Bone marrow (tissue), 2 donors: ENCODE measurements at places on chromosomes 6 and 20.
A peak's percentile ranks its signal among the peaks of the same experiment; 100 is the strongest.

GRCh38 chr20:2760297-2760951, 40.0 kb downstream of the CPXM1 start:
- no peak for DNase-seq

DNA sequence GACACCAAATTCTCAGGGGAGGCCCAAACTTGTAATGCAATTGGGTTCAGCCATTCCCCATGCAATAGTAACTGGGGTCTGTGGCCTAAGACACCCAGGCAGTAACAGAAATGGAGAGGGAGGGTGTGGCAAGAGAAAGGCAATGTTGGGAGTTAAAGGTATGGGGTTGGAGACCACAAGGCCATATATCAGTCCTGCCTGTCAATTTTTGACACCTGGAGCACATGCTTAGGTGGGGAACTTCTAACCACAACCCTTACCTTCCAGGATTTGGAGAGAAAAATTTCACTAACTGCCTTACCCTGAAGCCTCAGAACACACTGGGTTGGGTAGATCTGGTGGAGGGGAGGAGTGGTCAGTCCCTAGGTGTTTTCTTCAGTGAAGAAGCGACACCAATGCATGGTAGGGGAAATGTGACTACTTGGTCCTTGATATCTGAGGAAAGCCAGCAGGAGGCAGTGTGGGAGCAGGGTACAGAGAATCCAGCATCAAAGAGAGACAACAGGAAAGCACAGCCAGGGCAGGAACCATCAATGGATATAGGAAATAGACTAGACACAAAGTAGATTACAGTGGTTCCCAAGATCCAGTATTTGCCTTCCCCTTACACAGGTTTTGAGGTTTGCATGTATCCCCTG, 6.8 kb upstream of the USP49 start:
- no peak for DNase-seq

DNA sequence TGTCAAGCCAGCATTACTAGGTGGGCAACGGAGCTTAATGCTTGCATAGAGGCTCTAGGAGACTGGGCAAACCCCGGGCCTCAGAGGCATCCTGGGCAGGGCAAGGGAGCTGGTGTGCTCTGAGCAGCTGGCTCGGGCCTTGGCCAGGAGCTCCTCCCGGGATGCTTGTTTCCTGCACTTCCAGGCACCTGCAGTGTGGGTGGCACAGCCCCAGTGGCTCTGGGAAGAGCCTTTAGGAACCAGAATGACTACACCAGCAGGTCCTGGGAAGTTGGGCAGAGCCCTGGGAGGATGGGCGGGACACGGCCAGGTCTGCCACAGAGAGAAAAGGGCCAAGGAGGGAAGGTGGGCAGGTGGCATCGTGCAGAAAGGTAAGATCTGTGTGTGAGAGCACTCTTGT, 80.4 kb upstream of the CD93 start:
- DNase-seq, result no peak

DNA sequence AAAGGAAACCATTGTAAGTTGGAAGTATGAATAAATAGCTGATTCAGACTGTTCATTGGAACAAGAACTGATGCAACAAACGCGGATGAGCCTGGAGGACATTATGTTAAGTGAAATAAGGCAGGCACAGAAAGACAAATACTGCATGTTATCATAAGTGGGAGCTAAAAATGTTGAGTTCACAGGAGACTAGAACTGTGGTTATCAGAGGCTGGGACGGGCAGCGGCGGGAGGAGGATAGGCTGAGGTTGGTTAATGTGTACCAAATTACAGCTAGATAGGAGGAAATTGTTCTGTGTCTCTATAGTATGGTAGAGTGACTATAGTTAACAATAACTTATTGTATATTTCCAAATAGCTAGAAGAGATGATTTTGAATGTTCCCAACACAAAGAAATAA, 40.8 kb downstream of the FAM229B start:
- DNase-seq, result no peak

GRCh38 chr20:24781418-24781980, 167.6 kb upstream of the CST7 start:
- no peak for DNase-seq

DNA sequence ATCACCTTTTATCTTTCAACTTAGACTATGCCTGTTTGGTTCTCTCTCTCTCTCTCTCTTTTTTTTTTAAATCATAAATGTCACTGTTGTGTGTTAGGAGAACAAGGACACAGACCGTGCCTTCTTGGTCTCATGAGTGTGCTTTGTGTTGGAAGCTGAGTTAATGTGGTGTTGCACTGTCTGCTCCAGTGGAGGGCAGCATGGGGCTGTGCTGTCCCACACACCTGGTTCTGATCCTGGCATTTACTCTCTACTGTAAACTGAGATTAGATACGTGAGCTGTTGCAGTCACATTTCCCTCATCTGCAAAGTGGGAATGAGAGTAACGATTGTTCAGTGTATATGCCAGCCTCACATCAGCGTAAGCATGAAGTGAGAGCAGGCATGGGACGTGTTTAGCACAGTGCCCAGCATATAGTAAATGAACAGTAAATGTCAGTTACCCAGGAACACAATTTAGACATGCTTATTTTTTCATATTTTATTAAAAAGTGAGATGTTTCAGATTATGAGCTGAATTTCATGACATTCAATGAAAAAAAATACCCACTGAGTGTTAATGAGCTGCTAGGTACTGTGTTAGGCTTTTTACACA, 161.1 kb downstream of the FARS2 start:
- no peak for DNase-seq

- peak; percentile 93 for DNase-seq
Observed at GRCh38 chr6:2999618-3000557, at the start of gene NQO2. Gene NQO2 (plus strand): TSS chr6:2999894. CDS start chr6:3006553, 6,659 bp downstream.

- no peak for DNase-seq
Observed at GRCh38 chr20:57309544-57310115, 20.0 kb upstream of the SPO11 start.

- DNase-seq, result no peak
Observed at GRCh38 chr6:143952947-143953701, 54.9 kb downstream of the PLAGL1 start.

GRCh38 chr6:106227612-106228507, 97.7 kb downstream of the ATG5 start:
- DNase-seq, result no peak

- DNase-seq, result no peak
Observed at GRCh38 chr6:28969129-28969528, 36.0 kb downstream of the ZNF311 start.

- DNase-seq, result no peak
Observed at GRCh38 chr6:150038202-150039062, 13.1 kb upstream of the RAET1L start.

GRCh38 chr6:158168040-158168289, at the start of gene SERAC1:
Gene SERAC1 (minus strand): TSS chr6:158168262. CDS start chr6:158158363, 9,899 bp downstream.
- no peak for DNase-seq

DNA sequence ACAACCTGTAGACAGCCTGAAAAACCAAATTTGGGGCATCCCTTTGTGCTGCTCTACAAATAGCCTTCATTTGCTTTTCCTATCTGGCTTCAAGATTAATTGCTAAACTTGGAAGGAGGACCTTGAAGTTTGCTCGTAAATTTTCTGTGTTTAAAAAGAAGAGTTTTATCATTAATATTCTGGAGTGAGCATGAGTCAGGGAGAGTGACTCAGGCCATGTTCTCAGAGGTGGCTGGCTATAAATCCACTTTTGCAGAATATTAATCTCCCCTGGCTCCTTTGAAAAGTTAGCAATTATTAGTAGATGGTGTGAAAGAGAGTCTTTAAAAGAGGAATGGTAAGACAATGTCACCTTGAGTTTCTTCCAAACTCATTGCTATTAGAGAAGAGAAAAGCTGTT, 91.0 kb downstream of the ANKEF1 start:
- DNase-seq, result no peak

- no peak for DNase-seq
Observed at GRCh38 chr6:115717062-115717461, 343.6 kb downstream of the FRK start.

DNA sequence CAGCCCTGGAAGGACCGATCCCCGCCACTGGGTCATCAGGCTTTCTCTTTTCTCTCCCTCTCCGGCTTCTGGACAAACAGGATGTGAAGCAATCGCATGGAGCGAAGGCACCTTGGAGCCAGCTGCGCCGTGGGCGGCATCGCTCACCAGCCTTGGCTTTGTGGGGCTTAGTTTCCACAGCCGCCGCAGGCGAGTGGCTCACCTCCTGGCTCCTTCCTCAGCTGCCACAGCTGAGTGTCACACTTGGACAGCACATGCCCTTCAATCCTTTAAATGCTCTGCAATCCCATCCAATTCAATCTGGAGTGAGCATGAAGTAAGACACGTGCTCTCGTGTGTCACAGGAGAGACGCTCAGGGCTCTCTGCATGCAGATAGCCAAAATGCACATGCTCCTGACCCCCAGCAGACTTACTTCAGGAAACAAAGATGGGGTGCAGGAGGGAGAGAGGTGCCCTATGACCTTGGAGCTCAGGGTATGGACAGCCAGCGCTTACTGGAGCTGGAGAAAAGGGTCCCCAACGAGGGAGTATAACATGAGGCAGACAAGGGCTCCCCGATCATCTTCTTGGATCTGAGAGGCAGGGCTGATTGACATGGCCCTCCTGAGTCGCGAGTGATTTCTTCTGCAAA, 70.9 kb downstream of the BMP7 start:
- no peak for DNase-seq

GRCh38 chr6:6678811-6679210, 90.3 kb downstream of the LY86 start:
- DNase-seq, result no peak

DNA sequence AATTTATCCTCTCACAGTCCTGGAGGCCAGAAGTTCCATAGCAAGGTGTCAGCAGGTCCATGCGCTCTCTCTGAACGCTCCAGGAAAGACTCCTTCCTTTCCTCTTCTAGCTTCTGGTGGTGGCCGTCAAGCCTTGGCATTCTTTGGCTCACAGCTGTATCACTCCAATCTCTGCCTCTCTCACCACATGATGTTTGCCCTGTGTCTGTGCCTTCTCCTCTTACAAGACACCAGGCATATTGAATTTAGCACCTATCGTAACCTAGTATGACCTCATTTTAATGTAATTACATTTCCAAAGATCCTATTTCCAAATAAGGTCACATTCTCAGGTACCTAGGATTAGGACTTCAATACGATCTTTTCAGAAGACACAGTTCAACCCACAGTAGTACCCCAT, 428.5 kb downstream of the CD83 start:
- DNase-seq, result no peak

GRCh38 chr20:61759286-61760065, 306.2 kb downstream of the TAF4 start:
- no peak for DNase-seq

GRCh38 chr6:33698494-33698893, 13.0 kb downstream of the UQCC2 start:
- no peak for DNase-seq

- no peak for DNase-seq
Observed at GRCh38 chr6:135397172-135397952, 100.2 kb downstream of the AHI1 start.

DNA sequence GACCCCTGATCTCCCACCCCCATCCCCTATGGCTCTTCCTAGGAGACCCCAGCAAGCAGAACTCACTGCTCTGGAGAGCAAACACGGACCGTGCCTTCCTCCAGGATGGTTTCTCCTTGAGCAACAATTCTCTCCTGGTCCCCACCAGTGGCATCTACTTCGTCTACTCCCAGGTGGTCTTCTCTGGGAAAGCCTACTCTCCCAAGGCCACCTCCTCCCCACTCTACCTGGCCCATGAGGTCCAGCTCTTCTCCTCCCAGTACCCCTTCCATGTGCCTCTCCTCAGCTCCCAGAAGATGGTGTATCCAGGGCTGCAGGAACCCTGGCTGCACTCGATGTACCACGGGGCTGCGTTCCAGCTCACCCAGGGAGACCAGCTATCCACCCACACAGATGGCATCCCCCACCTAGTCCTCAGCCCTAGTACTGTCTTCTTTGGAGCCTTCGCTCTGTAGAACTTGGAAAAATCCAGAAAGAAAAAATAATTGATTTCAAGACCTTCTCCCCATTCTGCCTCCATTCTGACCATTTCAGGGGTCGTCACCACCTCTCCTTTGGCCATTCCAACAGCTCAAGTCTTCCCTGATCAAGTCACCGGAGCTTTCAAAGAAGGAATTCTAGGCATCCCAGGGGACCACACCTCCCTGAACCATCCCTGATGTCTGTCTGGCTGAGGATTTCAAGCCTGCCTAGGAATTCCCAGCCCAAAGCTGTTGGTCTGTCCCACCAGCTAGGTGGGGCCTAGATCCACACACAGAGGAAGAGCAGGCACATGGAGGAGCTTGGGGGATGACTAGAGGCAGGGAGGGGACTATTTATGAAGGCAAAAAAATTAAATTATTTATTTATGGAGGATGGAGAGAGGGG, 1.4 kb downstream of the LTA start:
- DNase-seq, result no peak

DNA sequence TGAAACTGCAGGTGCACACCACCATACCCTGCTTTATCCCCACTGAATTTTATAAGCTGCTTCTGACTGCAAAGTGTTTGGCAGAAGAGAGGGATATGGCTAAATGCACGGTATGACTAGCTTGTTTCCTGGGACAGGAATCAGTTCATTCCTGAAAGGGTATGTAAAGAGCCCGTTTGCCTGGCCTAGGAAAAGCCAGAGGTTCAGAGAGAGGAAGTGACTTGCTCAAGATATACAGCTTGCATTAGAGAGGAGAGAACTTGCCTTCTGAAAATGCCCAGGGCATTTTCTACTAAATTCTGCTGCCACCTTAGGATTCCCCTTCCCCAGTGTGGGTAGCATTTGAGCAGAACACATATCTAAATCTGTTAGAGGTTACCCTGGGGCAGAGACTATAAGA, 683 bp upstream of the GCNT2 start:
- DNase-seq, result no peak

DNA sequence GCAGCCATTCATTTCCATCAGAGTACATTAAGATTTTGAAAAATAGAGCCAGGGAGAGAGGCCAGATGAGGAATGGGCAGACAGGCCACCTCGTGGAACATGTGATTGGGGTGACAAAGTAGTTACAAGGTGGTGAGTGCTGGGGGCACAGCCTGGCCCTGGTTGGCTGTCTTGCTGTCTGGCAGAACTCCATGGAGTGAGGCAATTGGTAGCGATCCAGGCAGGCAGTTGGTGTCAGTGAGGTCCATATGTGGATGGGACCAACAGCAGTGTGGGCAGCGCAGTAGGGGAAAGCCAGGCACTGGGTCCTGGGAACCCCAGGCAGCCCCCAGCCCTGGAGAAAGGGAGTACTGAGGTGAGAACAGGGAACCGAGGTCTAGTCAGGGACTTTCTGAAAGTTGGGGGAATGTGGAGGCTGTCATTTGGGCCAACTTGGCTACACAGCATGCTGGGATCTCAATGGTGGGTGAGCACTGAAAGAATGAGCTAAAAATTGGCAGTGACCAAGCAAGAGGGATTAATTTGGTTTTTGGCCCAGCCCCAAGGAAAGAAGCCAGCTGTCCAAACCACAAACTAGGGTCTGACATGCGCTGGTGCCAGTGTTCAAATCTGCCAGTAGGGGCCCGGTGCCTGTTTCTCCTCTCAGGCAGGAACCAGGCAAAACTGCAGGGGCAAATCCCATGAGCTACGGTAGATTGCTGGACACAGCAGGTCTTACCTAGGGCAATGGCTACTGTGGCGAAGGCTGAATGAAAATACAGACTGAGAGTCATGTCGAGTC, 61.4 kb upstream of the E2F3 start:
- no peak for DNase-seq

GRCh38 chr20:24379484-24379927, 89.9 kb upstream of the SYNDIG1 start:
- DNase-seq, result no peak

- DNase-seq, result no peak
Observed at GRCh38 chr6:134585517-134585873, 267.6 kb upstream of the SGK1 start.
